Fibroblast of villous mesenchyme (primary cell): ENCODE measurements at places on chromosomes 1 and 21.

DNA sequence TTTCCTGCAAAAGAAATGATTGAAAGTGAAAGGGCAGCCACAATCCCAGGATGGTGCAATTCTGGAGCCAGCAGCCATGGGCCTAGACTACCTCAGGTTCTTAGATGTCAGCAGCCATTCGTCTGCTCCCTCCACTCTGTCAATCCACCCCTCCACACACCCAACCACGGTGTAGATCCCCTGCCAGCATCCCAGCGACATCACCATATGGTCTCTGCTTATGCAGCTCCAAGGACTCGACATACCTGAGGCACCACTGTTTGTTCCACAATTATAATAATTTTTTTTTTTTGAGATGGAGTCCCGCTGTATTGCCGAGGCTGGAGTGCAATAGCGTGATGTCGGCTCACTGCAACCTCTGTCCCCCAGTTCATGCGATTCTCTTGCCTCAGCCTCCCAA is 6.5 kb downstream of the SYNC start:
- DNase-seq: no peak

GRCh38 chr21:17709266-17709611 is 96.5 kb upstream of the BTG3 start:
- DNase-seq: no peak

GRCh38 chr21:42147386-42148020 is 71.4 kb upstream of the ABCG1 start:
- no peak for DNase-seq

DNA sequence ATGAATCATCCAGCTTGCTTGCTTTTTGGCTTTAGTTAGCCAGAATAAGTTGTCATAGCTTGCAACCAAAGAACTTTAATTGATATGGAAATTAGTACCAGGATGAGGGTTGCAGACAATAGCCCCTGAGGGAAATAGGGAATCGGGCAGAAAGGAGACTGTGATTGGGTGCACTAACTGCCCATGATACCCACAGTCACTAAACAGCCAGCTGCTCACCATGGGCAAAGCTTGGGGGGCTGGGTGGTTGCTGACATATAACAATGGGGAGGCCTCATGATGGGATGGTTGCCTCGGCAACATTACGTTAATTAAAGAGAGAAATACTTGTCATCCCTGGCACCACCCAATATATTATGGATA is 17.8 kb upstream of the PLA2G2E start:
- no peak for DNase-seq

- DNase-seq: peak; percentile 74
Measured at GRCh38 chr1:202349206-202349928, 868 bp downstream of the PPP1R12B start.

DNA sequence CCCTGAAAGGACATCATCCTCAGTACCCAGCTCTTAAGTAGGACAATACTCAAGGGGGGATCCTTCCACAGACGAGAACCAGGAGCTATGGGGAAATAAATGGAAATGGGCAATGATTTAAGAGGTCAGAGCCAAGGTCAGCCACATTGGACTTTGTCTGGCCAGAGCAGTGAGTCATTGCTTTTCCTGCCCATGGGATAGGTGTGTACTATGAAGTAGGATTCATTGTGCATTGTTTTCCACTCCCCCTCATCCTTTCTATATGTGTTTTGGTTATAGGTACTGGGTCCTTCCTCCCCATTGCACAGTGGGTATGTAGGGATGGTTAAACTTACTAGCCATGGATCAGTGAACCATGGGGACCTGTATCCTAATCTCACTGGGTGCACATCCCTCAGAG is 328.9 kb upstream of the USP25 start:
- DNase-seq: no peak

GRCh38 chr1:192256674-192257334 is 60.0 kb upstream of the RGS21 start:
- no peak for DNase-seq

GRCh38 chr21:43929217-43929971 is 64.4 kb downstream of the AGPAT3 start:
- DNase-seq: no peak

GRCh38 chr1:10620776-10621175 is 146.0 kb downstream of the PEX14 start:
- no peak for DNase-seq

- DNase-seq: peak; percentile 84
Measured at GRCh38 chr1:246497331-246497915, 9.7 kb downstream of the SMYD3 start.

DNA sequence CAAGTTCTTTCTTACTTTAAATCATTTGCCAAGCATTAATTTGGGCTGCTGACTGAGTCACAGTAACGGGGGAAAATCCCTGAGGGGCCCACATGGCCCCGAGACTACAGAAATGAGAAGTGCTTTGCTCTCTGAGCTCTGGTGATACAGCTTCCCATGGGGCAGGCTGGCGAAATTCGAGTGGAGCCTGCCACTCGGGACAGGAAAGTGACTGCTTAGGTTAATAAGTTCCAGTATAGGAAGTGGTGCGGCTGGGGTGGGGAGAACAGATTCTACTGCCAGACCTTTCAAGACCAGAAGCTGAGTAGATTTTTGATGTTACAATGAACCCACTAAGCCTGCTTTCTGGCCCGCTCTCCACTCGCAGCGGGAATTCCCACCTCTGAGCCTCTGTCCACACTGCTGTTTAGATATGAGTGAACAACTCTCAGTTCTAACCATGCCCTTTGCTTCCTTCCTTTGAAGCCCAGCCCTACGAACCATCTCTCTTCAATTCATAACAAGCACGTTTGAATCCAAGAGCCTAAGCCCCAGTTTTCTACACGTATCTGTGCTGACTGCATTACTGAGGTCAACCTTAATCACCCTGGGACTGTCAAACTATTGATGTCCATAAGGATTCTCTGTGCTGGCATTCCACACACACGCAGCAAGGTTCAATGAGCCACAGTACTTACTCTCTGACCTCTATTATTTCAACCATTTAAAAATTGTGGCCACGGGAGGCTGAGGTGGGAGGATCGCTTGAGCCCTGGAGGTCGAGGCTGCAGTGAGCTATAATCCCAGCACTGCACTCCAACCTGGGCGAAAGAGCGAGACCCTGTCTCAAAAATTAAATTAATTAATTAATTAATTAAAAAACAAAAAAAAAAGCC is 9.6 kb downstream of the ZBTB17 start:
- peak; percentile 48 for DNase-seq

GRCh38 chr1:222126052-222126451 is 384.2 kb upstream of the DUSP10 start:
- no peak for DNase-seq

DNA sequence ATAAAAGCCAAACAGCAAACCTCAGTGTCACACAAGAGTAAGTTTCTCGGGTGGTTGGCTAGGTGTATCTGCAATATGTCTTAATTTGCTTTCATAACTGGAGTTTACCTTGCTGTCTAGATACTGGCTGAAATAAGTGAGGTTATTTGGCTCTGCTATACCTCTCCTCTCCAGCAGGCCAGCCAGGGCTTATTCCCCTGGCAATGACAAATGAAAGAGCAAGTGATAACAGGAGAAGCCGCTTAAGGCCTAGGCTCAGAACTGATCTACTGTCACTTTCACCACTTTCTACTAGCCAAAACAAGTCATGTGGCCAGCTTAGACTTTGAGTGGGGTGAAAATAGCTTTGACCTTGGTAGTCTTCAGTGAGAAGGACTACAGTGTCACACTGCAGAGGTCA is 4.8 kb upstream of the RPE65 start:
- no peak for DNase-seq

GRCh38 chr1:150535511-150536287 is 13.5 kb upstream of the ADAMTSL4 start:
- DNase-seq: peak; percentile 61

DNA sequence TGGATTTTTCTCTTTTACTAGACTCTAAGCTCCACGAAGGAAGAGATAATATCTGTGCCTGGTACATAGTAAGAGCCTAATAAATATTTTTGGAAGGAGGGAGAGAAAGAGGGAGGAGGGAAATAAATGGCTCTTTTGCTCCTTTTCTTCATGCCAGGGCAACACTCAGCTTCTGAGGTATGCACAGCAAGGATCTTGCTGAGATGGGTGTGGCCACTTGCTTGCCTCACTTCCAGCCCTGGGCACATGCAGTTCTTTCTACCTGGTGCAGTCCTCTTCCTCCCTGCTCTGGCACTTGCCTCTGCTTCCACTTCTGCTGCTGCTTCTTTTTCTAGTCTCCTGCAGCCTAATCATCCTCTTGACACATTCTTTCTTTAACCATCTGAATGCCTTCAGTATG is 148.1 kb downstream of the FGGY start:
- peak; percentile 46 for DNase-seq

GRCh38 chr1:100703716-100704115 is 15.8 kb upstream of the VCAM1 start:
- no peak for DNase-seq

DNA sequence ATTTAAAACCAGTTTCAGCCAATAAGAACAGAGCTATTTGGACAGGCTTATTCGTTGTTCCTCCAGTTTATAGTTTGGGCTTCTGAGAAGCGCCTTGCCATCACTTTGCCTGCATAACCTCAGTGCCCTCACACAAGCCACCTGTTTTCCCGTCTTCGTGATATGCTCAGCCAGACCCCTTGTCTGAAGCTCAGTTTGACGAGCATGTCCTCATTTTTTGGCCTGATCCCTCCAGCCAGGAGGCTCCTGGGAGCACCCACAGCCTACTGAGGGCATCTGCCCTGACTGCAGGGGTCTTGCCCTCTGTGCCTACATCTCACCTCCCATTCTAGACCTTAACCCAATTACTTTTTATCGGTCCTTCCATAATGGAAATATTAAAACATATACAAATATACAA is 95.3 kb downstream of the ADARB1 start:
- DNase-seq: no peak

GRCh38 chr21:42535602-42536171 is 22.0 kb downstream of the SLC37A1 start:
- DNase-seq: no peak

GRCh38 chr1:181660621-181661020 is 177.3 kb downstream of the CACNA1E start:
- no peak for DNase-seq

DNA sequence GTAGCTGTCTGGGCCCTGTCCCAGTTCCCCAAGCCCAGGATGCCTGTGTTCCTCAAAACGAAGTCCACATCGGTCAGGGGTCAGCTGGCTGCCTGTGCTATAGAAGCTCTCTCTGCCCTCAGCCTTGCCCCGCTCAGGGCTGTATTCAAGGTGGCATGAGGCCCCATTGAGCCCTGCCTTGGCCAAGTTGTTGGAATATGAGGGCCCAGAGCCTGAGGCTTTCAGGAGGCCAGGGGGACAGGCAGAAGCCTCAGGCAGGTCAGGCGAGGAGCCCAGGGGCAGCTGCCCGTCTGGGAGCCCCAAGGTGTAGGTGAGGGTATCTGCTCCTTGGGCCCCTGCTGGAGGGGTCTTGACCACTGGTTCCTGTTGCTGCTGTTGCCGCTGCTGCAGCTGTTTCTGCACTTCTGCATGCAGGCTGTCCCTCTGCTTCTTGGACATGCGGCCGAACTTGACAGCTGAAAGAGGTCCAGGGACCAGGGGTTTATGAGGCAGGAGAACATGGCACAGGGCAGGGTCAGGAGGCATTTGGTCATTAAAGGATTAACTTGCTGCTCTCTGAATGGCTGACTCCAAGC is 9.8 kb upstream of the LINGO4 start:
- no peak for DNase-seq

DNA sequence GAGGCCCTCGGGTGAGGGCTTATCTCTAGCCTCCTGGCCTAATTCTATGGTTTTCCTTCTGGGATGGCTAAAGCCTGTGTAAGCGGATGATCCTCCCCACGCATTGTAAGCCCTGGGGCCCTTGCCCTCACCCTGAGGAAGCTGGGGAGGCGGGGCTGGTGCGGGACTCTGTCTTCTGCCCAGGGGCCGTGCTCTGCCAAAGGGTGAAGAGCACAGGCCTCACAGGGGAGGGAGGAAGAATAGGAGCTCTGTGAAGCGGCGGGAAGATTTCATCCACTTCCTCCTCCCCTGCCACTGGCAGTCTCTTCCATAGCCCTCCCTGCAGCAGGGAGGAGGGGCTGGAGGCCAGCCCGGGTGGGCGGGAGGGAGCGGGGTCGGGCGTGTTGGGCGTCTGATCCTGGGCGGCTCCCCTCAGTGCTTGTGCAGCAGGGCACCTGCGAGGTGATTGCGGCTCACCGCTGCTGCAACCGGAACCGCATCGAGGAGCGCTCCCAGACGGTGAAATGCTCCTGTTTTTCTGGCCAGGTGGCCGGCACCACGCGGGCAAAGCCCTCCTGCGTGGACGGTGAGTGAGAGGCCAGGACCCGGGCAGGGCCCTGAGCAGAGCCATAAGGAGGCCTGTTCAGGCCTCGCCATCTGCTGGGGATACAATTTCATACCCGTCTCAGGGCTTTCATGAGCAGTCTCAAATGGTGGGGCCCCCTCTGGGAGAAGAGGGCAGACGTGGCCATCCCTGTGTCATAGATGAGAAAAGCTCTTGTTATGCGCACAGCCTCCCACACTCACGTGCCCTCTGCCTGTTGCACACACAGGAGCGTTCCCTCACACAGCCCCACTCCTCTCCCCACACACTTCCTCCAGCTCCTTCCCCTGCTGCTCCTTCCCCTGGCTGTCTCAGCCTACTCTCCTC is 7.7 kb upstream of the PPM1J start:
- DNase-seq: peak; percentile 56

DNA sequence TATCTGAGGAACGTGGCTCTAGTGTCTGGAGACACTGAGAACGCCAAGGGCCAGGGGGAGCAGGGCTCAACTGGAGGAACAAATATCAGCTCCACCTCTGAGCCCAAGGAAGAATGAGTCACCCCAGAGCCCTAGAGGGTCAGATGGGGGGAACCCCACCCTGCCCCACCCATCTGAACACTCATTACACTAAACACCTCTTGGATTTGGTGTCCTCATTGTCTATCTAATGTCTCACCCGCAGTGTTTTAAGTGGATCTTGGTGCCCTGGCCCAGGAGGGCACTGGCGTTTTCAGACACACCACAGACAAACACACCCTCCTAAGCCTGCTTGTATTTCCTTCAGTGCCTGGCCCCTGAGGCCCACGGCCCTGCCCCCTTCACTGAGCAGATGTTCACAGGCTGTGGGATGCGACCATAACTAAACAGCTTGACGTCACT is 2.2 kb upstream of the FALEC start:
- DNase-seq: peak; percentile 83

- DNase-seq: no peak
Measured at GRCh38 chr1:76239470-76239918, 164.9 kb downstream of the ST6GALNAC3 start.

- peak; percentile 62 for DNase-seq
Measured at GRCh38 chr1:2170211-2170610, 24.4 kb downstream of the FAAP20 start.
